Kidney capillary endothelial cell (primary cell): ENCODE measurements at places on chromosomes 1 and 21.

- no peak for DNase-seq
Observed at GRCh38 chr1:209675565-209676154, 448 bp downstream of the G0S2 start.

DNA sequence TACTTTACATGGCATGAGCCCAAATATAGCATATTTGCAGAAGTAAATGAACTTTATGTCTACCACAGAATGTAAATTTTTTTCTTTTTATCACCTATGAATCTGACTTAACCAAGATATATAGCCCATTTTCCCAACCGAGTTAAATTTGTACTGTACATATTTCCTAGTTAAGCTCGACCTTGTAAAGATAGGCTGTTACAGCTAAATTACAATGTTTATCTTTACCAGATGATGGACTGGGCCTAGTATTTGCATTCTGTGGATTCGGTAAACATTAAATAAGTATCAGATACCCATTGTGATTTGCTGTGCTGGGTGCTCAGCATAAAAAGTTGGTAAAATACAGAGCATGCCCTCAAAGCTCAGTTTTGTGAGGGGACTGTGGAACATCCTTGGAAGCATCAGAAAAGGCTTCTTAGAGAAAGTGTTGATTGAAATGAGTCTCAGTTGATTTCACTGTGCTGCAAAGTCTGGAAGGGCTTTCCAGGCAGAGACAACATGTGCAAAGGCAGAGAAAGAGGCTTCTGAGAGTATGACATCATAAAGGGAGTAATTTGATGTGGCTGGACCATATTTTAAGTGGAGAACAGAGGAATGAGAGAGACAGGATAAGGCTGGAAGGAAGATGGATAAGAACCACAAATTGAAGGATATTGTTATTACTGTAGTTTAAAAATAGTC, 27.4 kb downstream of the MORC3 start:
- DNase-seq = no peak

- DNase-seq = no peak
Observed at GRCh38 chr1:150233359-150234308, 2.3 kb downstream of the ANP32E start.

DNA sequence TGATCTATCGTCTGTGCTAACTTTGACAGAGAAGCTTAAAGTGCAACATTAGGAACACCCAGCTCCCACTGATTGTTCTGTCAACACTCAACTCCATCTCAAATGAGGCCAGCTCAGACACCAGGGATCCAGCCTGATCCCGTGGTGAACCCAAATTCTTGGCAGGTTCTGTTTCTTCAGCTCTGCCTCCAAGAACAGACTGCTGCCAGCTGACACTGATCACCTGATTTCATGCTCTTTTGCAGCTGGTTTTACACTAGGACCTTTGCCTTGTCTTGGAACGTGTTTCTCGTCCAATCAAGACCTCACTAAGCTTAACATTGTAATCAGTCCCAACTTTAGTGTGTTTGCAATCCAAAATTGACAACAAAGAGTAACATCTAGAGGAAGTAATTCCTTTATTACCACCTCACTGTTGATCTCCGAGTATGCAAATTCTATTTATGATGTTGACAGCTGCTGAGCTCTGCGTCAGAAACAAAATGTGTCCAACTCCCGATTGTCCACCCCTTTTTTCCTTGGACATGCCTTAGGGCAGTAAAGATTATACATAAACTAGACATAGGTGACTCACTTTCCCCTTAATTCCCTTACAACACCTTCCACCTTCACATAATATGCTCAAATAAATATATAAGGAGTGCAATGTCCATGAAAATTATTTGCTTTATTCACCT, 1.6 kb upstream of the HYI start:
- DNase-seq = no peak

DNA sequence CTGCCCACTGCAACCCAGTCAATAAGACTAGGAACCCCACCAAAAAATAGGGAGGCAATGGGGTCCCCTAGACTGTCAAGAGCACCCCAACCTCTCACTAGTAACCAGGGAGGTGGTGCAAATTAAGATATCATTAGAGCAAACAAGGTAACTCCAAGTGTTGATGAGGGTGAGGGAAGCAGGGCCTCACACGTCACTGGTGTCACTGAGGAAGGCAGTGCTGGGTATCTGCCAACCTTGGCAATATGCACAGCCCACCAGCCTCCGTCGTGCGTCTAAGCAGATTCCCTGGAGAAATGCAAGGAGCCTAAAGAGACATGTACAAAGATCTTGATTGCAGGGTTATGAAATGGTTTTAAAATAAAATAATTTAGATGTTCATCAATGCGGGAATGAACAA, 3.8 kb downstream of the UBASH3A start:
- DNase-seq = no peak

GRCh38 chr21:45481977-45482898, 60.0 kb downstream of the SLC19A1 start:
- no peak for DNase-seq

GRCh38 chr1:38266197-38266520, 219.6 kb upstream of the POU3F1 start:
- DNase-seq = no peak

- DNase-seq = peak; percentile 6
Observed at GRCh38 chr1:13543451-13544220, 29.8 kb upstream of the LRRC38 start.

- DNase-seq = peak; percentile 63
Observed at GRCh38 chr1:226816576-226816975, 53.8 kb upstream of the PSEN2 start.

- no peak for DNase-seq
Observed at GRCh38 chr1:34263406-34263805, 86.7 kb downstream of the C1orf94 start.

GRCh38 chr1:66383168-66383567, 150.8 kb upstream of the SGIP1 start:
- DNase-seq = no peak

- DNase-seq = no peak
Observed at GRCh38 chr21:25515484-25516405, 91.5 kb downstream of the MRPL39 start.

- no peak for DNase-seq
Observed at GRCh38 chr1:21586222-21586621, 77.0 kb downstream of the ALPL start.

- DNase-seq = no peak
Observed at GRCh38 chr1:75133750-75134646, at the start of gene LHX8. TSS of gene LHX8 (plus strand) at chr1:75134388. CDS start at chr1:75136615, 2,227 bp downstream.

GRCh38 chr1:78836726-78837125, 169.8 kb downstream of the ADGRL4 start:
- no peak for DNase-seq

GRCh38 chr21:24994717-24995116, 612.6 kb downstream of the MRPL39 start:
- no peak for DNase-seq

DNA sequence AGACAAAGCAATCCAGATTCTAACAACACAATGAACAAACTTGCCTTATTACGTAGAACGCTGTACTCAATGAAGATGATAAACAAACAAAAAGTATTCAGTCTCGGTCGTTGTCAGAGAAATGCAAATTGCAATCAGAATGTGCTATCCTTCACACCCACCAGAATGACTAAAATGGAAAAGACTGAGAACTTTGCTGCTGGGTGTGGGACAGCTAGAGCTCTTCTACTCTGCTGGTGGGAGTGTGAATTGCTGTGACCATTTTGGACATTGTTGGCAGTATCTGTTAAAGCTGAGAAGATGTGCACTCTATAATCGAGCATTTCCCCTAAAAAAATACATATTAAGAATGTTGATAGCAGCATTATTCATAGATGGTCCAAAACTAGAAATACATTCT, 111.4 kb downstream of the PEX14 start:
- peak; percentile 9 for DNase-seq

DNA sequence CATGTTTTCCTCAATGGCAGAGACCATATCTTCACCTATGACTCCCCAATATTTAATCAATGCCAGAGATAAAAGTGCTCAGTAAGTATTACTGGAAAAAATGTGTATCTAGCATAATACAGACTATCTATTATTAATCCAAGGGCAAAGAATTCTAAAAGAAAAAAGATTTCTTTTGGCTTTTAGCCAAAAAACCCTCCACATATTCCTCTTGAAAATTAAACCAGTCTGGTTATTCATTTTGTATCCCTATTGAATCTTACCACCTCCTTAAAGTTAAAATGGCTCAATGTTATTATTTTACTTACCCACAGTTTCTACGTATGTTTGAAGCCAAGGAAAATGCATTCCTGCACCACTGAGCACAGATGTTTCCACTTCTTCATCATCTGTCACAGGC, 1.6 kb downstream of the TAF1A start:
- DNase-seq = no peak

DNA sequence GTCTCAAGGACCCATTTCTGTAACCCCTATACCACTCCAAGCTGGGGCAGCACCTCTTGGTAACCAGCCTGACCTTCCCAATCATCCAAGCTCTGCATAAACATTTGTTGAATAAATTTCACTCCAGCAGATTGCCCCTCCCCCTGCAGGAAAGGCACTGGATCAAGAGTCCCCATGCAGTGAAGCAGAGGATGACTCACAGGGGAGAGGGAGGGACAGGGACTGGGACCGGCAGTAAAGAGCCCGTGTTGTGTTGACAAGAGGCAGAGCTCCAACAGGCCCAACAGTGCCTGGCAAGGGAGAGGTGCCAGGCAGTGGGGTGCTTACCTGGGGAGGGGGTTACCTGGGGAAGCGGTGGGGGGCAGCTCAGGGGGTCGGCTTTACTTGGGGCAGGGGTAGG, 32.3 kb downstream of the SLC9A1 start:
- DNase-seq = peak; percentile 90

GRCh38 chr21:42735061-42735460, 81.6 kb downstream of the PDE9A start:
- no peak for DNase-seq

- no peak for DNase-seq
Observed at GRCh38 chr21:42632771-42633690, 20.4 kb upstream of the PDE9A start.

DNA sequence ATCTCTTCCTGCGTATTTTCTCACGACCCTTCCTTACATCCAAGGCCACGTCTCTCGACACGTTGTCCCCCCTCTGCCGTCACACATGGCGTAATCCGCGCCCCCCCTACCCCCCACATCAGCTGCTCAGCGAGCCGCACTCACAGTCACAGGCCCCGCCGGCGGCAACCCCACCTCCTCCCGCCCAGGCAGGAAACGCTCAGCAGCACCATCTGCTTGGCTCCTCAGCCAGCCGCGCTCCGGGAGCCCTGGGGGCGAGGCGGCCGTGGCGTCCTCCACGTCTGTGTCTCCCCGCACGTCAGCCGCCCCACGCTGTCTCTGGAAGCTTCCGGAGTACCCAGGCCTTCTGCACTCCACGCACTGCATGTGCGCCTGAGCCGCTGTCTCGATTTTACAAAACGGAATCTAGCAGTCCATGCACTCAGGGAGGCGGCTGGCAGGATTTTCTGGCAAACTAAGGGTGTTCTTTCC, 64.6 kb downstream of the SIK1 start:
- DNase-seq = peak; percentile 92

- DNase-seq = no peak
Observed at GRCh38 chr1:88774151-88774556, 90.1 kb downstream of the PKN2 start.

DNA sequence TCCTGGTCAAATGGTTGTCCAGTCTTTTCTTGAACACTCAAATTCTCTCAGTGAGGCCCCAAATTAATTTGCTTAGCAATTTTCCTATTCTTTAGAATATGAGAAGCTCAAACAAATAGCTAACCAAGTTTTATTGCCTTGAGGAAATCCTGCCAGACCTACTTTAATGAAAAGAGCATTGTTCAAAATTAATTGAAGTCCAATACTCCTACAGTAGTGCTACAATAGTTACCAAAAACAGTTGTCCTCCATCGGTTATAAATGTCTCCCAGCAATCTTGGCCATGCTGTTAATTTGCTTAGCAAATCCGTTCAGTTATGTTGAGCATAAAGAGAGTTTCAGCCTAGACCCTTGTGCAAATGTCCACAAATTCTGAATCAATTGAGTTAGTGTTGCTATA, 112.9 kb downstream of the MAB21L3 start:
- no peak for DNase-seq

GRCh38 chr1:145843031-145843430, 2.4 kb upstream of the NUDT17 start:
- no peak for DNase-seq

DNA sequence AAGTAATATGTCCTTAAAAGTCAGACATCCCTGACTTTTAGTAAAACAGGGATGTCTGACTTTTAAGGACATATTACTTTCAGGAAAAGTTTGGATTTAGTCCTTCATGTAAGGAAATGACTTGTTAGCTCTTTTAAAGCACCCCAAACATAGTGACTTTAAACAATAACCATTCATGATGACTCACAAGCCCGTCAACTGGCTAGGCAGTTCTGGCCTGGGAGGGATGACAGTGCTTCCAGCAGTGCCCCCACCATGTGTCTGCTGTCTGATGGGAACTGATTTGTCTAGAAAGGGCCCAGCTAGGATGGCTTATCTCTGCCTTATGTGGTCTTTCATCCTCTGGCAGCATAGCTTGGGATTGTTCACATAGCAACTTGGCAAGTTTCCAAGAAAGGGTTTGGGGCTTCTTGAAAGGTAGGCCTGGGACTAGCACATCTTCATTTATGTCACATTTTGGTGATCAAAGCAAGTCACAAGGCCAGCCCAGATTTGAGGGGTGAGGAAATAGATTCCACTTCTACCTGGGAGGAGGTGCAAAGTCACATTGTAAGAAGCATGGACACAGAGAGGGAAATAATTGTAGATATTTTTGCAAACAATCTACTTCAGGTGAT, 143.5 kb downstream of the C1orf94 start:
- peak; percentile 91 for DNase-seq
